Smooth muscle cell of the umbilical artery (primary cell): ENCODE measurements at places on chromosomes 5 and 9. TPM values are rescaled to one million over a fixed set of nuclear protein-coding genes. Genes with fewer than 3 reads are reported as not detected.

SPINK1 gene
- total RNA-seq = 0.23 and 0.59 TPM in 2 replicates

SPATA9 gene
- total RNA-seq = 0.30 and 0.46 TPM in 2 replicates

SOHLH1 gene
- total RNA-seq = not detected in 2 replicates

PCDHB13 gene
- total RNA-seq = 0.28 and 0.89 TPM in 2 replicates

ANKRD18A gene
- not detected in 2 replicates for total RNA-seq

GALNT12 gene
- total RNA-seq = 72.3 and 104 TPM in 2 replicates

FOCAD gene
- 55.2 and 129 TPM in 2 replicates for total RNA-seq

IRX2 gene
- total RNA-seq = not detected in 2 replicates

F2RL2 gene
- 5.6 and 6.2 TPM in 2 replicates for total RNA-seq

SGCD gene
- total RNA-seq = 12.7 and 31.2 TPM in 2 replicates

RFESD gene
- total RNA-seq = 0.59 and 1.7 TPM in 2 replicates

OR1N2 gene
- not detected in 2 replicates for total RNA-seq

SIT1 gene
- total RNA-seq = not detected in 2 replicates

HEMGN gene
- total RNA-seq = not detected in 2 replicates

BTNL3 gene
- total RNA-seq = not detected in 2 replicates

NKD2 gene
- 0.59 TPM in 1 of 2 replicates, not detected in the other for total RNA-seq

FAM163B gene
- total RNA-seq = 0.30 TPM in 1 of 2 replicates, not detected in the other

DIAPH1 gene
- 14.0 and 53.9 TPM in 2 replicates for total RNA-seq

SHISAL2B gene
- total RNA-seq = not detected in 2 replicates

SCGB3A2 gene
- total RNA-seq = not detected in 2 replicates
